ENCODE measurements at places on chromosomes 2 and 18. TPM values are rescaled to one million over a fixed set of nuclear protein-coding genes. Genes with fewer than 3 reads are reported as not detected.

STK17B gene
- 17.7 TPM for total RNA-seq

DTYMK gene
- total RNA-seq: 31.6 TPM

UGT1A5 gene
- total RNA-seq: not detected

TRAF3IP1 gene
- 15.2 TPM for total RNA-seq

RAX gene
- not detected for total RNA-seq

KCNS3 gene
- total RNA-seq: 7.6 TPM
